Stimulated activated CD4-positive, alpha-beta T cell treated with anti-CD3 and anti-CD28 coated beads, Interleukin-15, amount 100 ng/mL, for 48 hours (primary cell): ENCODE measurements at places on chromosomes 7 and 10.
A peak's percentile ranks its signal among the peaks of the same experiment; 100 is the strongest.

DNA sequence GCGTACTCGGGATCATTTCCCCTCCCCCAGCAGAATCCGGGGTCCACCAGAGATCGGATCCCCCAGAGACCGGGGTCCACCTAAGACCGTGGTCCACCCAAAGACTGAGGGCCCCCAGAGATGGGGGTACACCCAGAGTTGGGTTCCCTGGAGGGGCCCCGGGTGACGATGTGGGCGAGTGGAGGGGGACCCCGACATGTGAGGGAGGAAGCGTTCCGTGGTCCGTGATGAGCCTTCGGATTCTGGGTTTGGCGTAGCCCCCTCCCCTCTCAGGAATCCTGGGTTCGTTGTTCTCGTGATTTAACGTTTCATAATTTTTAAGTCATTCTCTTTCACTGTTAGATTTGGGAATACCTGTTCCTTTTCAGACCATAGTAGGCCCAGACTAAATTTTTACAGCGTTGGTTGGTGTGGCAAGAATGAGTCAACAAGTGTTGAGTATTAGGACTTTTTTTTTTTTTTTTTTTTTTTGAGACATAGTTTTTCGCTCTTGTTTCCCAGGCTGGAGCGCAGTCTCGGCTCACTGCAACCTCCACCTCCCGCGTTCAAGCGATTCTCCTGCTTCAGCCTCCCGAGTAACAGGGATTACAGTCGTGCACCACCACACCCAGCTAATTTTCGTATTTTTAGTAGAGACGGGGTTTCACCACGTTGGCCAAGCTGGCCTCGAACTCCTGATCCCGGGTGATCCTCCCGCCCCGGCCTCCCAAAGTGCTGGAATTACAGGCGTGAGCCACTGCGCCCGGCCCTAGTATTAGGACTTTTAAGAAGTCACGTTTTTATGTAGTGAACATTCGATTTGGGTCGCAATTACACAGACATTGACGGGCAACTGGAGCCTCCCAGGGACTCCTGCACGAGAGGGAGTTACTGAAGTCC is 672 bp downstream of the GTPBP4 start:
- DNase-seq, result peak; percentile 3

GRCh38 chr7:108103558-108104298 is 26.4 kb downstream of the LAMB4 start:
- DNase-seq, result no peak

GRCh38 chr7:234051-234707 is 41.8 kb downstream of the FAM20C start:
- no peak for DNase-seq

GRCh38 chr7:144133307-144133706 is 10.3 kb downstream of the OR2A14 start:
- DNase-seq, result no peak

- no peak for DNase-seq
Observed at GRCh38 chr7:93933156-93933555, 11.6 kb downstream of the GNG11 start.

- DNase-seq, result no peak
Observed at GRCh38 chr7:14598978-14599377, 303.6 kb downstream of the DGKB start.

- no peak for DNase-seq
Observed at GRCh38 chr7:64312826-64313225, 935 bp upstream of the ZNF736 start.

GRCh38 chr7:41911792-41912191 is 208.9 kb upstream of the INHBA start:
- DNase-seq, result no peak

GRCh38 chr7:100584683-100585510 is 1.0 kb downstream of the LRCH4 start:
- no peak for DNase-seq

DNA sequence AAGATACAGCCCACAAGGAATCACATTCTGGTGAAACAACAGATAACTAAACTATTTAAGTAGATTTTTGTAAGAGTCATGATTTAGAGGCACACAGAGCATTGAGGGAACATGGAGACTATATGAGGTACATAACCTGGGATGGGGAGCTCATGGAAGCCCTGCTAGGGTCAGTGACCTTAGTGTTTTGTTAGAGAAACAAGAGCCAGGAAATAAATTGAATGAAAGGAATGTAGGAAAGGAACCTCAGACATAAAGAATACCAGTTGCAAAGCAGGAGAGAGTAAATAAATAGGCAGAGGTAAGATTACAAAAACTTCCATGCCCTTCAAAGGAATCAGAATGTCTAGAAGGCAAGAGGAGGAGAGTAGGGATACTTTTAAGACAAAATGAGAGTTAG is 1076.9 kb downstream of the CNTNAP2 start:
- no peak for DNase-seq

DNA sequence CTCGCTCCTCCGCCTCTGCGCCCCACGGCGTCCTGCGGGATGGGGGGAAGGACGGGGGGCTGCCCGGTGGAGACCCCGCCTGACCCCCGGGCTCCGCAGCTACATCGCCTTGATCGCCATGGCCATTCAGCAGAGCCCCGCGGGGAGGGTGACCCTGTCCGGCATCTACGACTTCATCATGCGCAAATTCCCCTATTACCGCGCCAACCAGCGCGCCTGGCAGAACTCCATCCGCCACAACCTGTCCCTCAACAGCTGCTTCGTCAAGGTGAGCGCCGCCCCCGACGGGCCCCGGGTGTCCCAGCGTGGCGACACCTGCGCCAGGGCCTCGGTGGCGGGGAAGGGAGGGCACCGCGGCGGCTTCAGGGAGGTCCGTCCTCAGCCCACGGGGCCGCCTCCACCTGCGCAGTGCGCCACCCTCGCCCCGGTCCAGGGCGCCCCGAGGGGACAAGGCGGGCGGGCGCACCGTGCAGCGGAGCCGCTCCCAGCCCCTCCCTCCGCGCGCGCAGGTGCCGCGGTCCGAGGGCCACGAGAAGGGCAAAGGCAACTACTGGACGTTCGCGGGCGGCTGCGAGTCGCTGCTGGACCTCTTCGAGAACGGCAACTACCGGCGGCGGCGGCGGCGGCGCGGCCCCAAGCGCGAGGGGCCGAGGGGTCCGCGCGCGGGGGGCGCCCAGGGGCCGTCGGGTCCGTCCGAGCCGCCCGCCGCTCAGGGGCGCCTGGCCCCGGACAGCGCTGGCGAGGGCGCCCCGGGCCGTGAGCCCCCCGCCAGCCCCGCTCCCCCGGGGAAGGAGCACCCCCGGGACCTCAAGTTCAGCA is 793 bp downstream of the FOXL3 start:
- no peak for DNase-seq

GRCh38 chr7:110412614-110413013 is 678.3 kb upstream of the LRRN3 start:
- DNase-seq, result no peak

GRCh38 chr7:114791771-114792170 is 130.1 kb upstream of the MDFIC start:
- no peak for DNase-seq

DNA sequence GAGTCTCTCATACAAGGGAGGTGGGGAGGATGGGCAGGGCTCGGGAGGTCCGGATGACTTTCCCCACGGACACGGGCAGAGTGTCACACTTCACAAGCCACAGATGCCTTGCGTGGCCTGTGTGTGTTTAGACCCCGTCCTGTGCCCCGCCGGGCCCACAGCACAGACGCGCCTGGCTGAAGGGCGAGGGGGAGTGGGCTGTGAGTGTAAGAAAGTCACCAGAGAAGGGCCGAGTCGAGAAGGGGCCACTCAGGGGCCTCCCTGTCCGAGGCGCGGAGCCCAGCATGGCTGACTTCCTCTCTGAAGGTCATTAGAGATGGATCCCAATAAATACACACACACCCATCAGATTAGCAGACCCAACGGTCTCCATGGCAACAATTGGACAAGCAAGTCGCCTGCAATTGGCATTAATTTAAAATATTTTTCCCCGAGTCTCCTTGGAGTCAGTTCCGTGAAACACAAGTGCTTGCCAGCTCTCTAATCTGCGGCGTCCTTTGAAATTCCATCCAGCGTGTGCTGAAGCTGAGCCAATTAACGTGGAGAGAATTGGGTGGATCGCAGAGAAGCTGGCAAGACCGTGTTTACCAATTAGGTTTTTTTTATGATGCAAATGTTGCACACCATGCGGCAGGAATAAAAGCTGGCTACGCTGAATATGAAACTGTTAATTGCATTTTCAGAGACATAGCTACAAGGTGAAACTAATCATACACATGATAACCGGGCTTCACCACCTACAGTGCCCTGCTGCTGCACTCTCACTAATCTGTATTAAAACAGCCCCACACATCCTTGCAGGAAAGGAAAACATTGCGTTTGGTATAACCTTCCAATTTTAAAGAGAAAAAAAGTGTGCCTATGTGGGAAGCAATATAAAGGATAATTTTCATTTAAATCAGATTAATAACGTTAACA is 571.2 kb downstream of the PTPRN2 start:
- no peak for DNase-seq

DNA sequence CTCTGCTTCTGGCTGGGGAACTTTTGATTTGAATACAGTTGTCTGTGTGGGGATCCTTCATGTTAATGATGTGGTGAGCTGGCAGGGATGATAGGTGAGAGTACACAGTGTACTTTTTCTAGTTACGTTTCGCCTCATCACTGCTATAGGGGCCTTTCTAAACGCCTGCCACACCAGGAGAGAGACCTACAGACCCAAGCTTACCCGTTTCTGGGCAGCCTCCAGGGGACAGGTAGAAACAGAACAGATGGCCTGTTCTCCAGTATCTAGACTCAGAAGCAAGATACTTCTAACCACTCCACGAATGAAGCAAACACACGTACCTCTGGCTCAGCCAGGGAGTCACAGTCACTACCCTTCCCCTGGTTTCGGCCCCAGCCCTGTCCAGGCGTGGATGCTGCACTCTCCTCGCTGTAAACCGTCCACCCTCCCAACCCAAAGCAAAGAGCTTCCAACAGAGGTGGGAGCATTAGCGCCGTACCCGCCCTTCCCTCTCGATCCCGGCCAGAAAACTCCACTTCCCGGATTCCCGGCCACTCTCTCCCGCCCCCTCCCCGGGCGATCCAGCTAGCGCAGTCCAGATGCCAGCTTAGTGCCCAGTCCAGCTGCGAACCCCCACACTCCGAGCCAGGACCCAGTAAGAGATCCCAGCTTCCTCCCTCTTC is 1.2 kb downstream of the CCDC6 start:
- peak; percentile 34 for DNase-seq

DNA sequence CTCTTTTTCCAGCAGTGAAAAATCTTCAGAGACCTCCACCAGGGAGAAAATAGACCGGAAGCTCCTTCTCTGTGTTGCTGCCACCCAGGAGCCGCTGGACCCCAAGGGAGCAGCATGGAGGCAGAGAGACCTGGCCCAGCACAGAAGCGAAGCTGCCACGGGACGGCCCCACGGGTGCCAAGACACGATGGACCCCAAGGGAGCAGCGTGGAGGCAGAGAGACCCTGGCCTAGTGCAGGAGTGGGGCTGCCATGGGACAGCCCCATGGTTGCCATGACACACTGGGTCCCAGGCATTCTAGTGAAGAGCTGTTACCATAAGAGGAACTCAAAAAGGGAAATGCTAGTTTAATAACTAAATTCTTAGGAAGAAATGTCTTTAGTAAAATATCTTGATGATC is 186.3 kb downstream of the PTPRN2 start:
- no peak for DNase-seq

- no peak for DNase-seq
Observed at GRCh38 chr10:15427843-15428414, 56.8 kb upstream of the FAM171A1 start.

DNA sequence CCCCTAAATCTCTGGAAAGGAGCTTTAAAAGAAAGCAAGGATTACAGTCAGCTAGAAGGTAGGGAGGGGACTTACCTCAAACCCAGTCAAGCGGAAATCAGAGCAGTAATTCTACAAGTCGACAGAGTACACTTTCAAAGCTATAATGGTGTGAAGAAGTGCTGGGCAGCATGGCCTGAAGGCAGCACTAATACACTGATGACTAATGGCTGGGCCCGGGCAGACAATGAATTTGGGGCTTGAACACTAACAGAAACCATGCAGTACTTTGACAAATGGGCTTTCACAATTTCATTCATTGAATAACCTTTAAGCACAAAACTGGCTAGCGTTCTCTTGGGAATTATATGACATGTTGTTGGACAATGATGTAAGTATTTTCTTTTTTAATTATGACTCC is 4.7 kb downstream of the GLI3 start:
- no peak for DNase-seq

DNA sequence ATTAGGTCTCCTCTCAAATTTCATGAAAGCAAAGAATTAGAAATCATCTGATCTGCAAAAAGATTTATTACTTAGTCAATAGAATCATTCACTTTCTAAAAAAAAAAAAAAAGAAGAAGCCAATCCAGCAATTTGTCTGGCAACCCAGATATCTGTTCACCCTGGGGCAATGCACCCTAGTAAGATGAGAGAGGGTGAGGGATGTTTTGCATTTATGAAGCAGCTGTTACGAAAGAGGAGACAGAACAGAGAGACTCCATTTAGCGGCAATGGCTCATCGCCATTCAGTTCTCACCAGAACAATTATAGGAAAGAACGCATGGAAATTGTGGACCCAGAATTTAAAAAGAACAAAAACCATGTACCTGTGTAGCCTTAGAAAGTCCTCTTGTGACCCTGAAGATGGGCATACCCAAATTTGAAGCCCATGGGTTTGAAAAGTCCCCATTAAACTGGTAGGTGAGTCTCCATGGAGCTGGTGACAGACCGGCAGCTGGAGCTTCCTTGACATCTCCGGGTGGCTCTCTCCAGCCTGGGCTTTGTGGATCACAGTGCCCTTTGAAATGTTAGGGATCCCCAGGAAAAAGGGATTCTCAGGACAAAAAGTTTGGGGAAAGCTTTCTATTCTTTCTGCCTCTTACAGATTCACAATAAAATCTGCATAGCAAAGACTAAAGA is 45.5 kb upstream of the CCDC3 start:
- DNase-seq, result no peak

DNA sequence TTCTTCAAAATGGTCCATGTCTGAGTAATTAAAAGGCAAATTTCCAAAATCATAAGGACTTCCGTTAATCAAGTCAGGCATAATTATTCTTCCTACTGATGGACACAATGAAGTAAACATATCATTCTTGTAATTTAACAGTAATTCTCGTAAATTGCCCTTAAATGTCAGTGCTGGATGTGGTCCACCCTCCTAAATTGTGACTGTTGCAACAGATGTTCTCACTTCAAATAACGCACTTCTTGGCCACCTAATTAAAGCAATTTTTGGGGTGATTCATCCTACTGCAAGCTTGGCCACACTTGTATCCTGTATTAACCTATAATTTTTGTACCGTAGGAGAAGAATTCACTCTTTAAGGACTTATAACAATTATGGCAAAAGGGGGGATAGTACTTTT is 1.9 kb downstream of the COL1A2 start:
- DNase-seq, result no peak
